NCI-H1694 (cell line): ENCODE measurements at places on chromosomes 6 and 20.

GRCh38 chr6:44338228-44339122, 4.0 kb upstream of the SPATS1 start:
- DNase-seq, result peak; percentile 74

- no peak for DNase-seq
Observed at GRCh38 chr20:59813948-59814839, 119.2 kb downstream of the SYCP2 start.

- no peak for DNase-seq
Observed at GRCh38 chr20:62132421-62132820, 10.1 kb downstream of the LSM14B start.

DNA sequence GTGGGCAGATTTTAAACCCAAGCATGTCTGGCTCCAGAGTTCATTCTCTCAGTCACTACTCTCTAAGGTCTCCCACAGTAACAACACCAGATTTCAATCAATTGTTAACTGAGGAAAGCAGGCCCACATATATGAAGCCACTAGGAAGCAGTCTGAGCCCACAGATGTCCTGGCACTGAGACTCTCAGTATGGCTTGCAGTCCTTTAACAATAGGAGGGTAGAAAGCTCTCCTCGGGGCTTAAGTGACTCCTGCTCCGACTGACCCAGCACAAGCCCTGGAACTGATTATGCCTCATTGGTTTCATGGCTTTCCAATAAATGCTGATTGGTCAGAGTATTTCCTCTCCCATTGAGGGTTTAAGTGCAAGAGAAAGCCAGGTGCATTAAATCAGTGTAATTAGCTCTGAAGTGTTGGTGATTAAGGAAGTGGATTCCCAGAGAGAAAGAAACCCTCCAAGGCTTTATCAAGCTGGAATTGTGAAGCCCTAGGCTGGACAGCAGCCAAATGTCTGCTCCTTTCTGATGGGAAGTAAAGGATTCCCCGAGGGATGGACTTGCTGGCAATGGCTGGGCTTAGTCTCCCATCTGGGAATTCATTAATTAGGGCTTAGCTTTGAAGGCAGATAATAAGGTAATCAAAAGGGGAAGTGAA, 76.6 kb upstream of the PROKR2 start:
- peak; percentile 89 for DNase-seq

DNA sequence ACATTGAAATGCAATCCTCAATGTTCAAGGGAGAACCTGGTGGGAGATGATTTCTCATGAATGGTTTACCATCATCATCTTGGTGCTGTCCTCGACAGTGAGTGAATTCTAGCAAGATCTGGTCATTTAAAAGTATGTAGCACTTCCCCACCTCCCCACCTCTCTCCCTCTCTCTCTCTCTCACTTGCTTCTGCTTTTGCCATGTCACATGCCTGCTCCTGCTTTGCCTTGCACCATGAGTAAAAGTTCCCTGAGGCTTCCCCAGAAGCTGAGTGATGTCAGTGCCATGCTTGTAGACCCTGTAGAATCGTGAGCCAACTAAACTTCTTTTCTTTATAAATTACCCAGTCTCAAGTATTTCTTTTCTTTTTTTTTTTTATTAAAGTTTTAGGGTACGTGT, 60.5 kb downstream of the DST start:
- no peak for DNase-seq

DNA sequence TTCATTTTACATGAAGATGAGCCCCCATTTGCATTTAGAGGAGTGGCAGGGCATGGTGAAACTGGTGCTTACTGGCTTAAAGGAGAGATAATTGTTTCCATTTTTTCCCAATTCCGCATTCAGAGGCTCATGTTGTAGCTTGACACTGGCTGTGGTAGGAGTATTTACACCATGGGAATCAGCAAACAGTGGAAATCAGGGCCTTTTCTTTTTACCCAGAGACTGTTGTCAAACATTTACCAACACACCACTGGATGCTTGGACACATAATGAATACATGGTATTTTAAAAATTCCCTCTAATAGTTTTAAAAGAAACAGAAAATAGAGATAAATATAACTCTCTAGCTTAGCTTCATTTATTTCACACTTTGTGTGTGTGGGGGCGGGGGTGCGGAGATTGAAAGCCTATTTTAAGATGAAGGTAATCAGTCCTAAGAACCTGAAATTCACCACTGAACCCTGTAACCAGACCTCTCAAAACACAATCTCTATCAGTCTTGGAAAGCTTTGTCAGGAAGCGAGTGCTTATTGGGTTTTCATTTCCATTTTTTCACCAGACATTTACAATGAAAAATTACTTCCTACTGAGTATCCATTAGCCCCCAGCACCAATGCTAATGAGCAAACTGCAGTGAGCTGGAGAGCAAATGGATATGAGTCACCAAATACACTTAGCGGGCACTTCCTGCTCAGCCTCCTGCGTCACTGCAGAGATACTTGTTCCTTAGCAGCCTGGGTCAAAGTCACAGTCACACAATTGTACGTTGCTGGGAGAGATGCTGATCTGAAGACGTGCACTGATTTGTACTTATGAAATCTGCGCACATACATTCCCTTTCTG, 532.0 kb downstream of the BCKDHB start:
- no peak for DNase-seq

GRCh38 chr6:45045253-45045601, 282.9 kb upstream of the RUNX2 start:
- no peak for DNase-seq

GRCh38 chr6:159953091-159953601, 15.7 kb upstream of the IGF2R start:
- DNase-seq, result no peak

- DNase-seq, result no peak
Observed at GRCh38 chr6:50077385-50077784, 27.7 kb upstream of the DEFB112 start.

DNA sequence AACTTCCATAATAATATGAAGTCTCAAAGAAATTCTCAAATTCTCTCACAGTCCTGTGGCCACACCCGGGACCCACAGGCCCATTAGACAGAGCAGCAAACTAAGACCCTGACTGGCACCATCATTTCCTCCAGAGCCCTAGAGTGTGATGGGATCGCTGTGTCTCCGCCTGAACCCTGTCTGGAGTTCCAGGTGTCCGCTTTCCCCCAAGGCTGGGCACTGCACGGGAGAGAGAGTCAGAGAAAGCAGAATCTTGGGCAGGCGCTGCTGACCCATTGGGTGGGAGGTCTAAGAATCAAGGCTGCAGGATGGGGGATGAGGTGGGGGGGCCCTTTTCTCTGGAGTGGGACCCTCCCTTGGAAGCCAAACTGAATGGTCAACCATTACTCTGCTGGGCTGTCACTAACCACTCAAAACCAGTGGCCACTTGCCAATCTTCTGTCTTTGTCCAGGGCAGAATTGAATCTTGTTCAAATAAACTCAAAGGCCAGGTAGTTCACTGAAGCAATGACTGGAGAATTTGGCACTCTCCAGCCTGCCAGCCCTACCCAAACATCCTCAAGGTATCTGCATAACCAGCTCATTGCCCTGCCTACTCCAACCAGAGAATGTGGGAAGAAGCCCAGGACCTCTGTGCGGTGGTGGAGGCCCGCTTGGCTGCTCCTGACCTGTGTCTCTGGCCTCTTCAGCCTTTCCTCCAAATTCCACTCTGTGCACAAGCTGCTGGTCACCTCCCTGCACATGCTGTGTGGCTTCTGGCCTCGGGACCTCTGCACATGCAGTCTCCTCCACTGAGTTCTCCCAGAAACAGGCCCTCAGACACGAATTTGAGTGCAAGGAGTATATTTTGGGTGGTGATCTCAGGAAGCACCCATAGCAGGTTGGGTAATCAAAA, 141.1 kb downstream of the CEBPB start:
- no peak for DNase-seq

- DNase-seq, result no peak
Observed at GRCh38 chr6:75422024-75422639, 71.5 kb downstream of the FILIP1 start.

DNA sequence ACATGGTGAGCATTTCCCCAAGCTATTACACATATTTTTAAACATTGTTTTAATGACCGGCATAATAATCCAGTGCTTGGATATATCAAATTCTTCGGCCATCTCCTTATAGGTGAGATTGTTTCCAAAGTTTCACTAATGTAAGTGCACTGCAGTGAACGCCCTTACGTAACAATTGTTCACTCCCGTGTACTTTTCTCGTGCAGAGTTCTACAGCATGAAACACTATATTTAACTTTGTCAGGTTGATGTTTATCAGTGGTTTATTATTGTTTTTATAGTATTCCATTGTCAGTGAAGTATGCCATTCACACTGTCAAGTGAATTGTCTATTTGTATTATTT, 3.4 kb upstream of the GZF1 start:
- DNase-seq, result no peak

DNA sequence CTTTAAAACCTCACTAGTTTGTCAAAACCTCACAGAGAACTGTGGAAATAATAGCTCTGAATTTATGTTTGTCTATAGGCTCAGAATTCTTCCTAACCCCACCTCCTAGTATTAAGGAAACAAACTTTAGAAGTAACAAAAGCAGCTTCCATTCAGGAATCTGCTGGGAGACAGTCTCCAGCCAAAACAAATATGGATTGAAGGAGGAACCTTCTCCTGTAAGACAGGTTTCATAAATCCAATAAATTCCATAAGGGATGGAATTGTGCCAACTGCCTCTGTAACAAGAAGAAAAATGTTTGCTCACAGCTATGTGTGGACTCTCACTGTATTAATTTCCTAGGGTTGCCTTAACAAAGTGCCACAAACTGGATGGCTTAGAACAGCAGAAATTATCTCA, 7.5 kb downstream of the SYCP2 start:
- no peak for DNase-seq

- no peak for DNase-seq
Observed at GRCh38 chr6:105476978-105477377, 74.1 kb upstream of the PREP start.

DNA sequence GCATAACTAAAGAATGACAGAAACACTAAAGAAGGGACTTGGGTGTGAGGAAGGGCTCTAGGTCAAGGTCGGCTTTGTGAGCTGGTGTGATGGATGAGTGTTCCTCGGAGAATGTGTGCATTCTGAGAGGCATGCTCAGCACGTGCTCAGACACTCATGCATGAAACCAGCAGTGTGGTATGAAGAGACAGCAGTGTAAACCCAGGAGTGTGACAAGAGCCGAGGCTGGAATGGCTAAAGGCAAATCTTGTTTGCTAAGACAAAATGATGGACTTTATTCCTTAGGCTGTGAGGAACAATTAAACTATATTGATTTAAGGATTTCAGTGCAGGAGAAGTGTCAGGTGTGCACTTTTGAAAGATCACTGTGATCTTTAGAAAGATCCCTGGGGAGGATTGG, 107.4 kb upstream of the MAP7 start:
- no peak for DNase-seq

- DNase-seq, result no peak
Observed at GRCh38 chr6:134642819-134643218, 307.1 kb downstream of the ALDH8A1 start.

DNA sequence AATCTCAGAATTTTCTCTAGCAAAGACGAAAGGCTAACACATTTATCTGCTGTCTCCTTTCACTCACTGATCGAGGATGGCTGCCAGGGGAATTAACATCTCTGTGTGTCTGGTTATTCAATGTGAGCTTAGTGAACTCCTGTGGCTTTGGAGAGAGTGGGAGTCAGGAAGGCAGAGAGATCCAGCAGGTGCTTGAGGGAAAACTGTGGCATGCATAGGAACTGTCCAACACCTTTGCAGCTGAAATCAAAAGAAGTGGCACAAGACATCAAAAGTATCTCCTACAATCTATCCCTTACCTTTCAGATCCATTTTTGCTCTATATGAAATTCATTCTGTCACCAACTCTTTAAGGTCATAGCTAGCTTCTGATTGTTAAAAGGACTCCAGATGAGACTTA, 11.8 kb upstream of the FAM184A start:
- no peak for DNase-seq

GRCh38 chr6:70395301-70395672, 18.0 kb upstream of the FAM135A start:
- no peak for DNase-seq

GRCh38 chr20:3032624-3033023, 10.8 kb upstream of the GNRH2 start:
- no peak for DNase-seq

DNA sequence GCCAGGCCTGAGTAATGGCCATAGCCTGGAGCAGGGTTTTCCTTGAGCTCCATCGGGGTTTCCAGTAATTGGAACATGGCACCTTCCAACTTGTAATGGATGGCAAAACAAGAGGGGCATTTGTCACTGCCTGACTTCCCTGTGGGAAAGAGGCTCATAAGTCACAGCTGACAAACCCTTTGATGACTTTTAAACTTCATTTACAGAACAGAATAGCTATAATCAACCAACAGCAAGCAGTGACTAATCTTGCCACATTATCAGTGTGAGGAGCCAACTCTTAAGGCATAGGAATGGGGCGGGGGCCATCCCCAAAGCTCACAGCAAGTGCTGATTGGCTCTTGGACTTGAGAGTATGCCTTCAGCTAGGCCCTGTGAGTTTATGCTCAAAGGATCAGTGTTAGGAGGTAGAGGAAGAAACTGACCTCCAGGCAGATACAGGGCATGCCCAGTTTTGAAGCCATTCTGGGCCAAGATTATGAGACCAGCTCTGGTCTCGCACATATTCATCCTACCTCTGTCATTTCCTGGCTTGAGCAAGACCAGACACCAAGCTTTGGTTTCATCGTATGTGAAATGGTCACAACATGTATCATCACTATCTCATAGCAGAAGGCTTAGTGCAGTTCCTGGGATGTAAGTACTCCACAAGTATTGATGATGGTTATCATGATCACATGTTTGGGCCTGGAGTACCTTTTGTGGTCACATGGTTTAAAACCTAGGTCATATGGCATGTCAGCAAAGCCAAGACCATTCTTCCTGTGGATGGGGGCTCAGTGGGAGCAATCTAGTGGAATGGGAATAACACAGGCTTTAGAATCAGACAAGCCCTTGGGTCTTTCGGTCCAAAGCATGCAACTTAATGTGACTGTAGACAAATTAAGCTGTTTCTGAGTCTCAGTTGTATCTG, 49.2 kb downstream of the EIF2S2 start:
- DNase-seq, result no peak

- no peak for DNase-seq
Observed at GRCh38 chr6:44514576-44515193, 127.2 kb downstream of the CDC5L start.

GRCh38 chr20:48196486-48196885, 411.2 kb upstream of the SULF2 start:
- no peak for DNase-seq

GRCh38 chr20:3082306-3082951, 2.1 kb downstream of the AVP start:
- no peak for DNase-seq

DNA sequence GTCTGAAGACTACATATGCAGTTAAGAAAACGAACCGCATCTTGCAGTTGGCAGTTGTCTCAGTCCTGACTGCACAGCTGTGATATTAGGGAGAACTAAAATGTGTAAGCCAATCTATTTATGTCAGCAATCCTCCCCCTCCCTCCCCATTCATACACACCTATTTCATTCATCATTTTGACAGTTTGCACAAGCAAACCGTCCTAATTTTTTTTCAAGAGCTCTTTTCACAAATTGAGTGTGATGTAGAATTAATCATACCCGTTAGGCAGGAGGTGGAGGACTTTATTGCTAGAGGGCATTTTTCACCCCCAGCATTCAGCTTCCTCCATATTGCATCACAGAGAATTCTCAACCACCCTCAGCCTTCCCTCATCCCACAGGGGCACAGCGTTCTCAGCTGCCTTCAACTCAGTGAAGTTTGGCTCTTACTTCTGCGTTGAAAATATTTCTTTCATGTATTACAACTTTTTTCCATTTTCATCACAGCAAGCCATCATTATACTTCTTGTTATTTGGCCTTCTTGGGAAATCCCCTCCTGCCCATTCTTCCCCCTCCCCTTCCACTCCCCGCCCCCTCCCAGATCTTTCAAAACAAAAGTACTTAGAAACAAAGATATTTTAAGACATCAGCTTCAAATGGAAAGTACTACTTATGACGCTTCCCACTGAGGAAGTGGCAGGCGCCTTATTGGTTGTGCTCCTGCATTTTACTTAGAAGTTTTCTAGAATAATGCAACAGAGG, 37.5 kb downstream of the NOX3 start:
- no peak for DNase-seq
